Pons (tissue), 1 donor: ENCODE measurements at places on chromosomes 13 and 19.

GRCh38 chr13:83327091-83327490 is 555.2 kb downstream of the SLITRK1 start:
- no peak for DNase-seq

- no peak for DNase-seq
Measured at GRCh38 chr13:21011378-21011777, 50.0 kb downstream of the LATS2 start.

GRCh38 chr13:53050151-53050550 is 21.5 kb downstream of the OLFM4 start:
- no peak for DNase-seq

DNA sequence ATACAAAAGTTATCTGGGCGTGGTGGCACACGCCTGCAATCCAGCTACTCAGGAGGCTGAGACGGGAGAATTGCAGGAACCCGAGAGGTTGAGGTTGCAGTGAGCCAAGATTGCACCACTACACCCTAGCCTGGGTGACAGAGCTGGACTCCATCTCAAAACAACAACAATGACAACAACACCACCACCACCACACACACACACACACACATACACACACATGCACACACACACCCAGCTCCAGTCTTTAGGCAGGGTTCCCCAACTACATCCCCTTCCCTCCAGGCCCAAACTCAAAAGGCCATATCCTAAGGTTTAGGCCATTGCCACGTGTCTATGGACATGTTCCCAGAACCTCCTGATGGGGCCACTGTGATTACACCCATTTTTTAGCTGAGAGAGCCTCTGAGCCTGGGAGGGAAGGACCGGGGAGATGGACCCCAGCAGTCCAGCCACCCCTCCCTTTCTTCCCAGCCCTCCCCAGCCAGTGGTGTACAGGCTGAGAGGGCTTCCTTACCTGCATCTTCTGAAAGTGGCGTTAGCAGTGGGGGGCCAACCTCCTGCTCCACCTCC is 9.0 kb upstream of the DMWD start:
- no peak for DNase-seq

DNA sequence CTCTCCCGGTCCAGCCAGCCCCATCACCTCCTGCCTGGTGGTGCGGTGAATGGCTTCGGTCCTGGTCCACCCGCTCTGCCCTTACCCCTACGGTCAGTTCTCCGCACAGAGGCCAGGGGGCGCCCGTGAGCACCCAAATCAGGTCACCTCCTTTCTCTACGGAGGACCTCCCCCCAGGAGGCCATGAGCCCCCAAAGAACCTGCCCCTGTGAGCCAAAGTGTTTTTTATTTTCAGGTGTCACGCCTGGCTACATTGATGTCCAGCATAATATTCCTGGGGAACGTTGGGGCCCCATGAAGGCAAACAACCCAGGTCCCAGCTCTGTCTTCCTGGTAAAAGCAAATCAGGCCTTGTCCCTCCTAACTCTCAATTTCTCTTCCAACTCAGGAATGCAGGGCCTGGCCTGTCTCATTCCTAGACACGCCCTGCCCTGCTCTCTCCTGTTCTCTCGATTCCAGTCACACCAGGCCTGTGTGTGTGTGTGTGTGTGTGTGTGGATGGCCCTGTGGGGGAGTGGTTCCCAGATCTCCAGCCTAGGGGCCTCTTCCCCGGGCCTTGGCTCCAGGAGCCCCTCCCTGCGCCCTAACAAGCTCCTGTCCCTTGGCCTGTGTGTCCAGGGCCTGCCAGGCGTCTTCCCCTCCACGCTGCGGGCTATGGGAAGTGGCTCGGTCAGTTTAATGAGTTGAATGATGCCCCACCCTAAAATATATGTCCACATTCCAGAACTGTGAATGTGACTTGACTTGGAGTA is 9.7 kb upstream of the GIPC1 start:
- DNase-seq = no peak

DNA sequence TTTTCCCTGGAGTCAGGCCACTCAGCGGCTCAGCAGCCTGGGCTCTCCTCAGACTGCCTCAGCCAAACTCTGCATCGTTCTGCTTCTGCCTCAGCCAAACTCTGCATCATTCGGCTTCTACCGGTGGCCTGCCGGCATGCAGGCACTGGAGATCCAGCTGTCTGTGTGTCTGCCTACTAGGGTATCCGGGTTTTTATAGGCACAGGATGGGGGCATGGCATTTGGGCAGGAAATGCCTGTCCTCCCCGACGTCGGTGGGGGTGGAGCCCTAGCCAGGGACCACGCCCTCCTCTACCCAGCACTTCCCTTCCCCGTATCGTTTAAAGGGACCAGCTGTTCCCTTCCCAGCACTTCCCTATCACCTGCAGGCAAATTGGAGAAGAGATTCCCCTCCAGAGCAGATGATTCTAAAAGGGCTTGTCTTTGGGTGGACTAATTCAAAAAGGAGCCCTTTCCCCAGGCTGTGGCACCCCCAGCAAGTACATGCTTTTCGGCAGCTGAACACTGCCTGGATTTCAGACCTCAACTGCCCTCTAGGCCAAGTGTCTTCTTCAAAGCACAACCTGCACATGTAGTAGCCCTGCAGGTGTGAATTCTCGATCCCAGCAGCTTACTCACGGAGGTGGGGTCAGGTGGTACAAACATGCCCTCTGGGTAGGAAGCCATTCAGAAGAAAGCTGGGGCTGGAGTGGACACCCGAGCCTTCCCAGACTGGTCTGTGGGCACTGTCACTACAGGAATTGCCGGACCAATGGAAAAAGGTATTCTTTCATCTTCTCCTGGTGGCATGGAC is 25.4 kb upstream of the GPR12 start:
- DNase-seq = no peak

DNA sequence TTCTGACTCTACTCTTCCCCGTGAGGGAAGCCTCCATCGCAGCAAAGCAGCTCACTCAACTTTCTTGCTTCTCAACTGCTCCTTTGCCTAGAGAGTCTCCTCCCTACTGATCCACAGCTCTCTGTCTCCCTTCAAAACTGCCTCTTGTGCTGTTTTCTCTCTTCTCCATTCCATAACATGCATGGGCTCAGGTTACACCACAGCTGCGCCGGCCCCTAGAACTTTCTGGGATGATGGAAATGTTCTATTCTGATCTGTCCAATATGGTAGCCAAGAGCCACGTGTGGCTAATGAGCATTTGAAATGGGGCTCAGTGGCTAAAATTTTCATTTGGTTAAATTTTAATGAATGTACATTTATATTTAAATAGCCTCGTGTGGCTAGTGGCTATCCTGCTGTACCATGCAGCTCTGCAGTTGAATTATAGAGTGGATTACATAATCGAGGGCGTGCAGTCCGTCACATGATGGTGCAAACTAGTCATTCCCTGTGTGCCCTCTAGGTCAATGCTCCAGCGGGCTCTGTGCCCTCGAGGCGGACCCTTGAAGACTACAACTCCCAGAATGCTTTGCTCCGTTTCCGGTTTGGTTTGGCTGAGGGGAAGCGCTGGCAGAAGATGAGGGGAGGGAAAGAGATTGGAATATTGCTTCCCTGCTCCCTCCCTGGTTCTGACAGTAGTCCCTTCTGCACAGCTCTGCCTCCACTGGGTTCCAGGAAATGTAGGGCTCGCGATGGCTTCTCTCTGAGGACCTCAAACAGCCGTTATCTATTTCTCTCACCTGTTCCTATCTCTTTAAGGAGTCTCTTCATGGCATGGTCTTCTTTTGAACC is 109.8 kb downstream of the CACNA1A start:
- peak; percentile 48 for DNase-seq

GRCh38 chr19:18102916-18103542 is 5.5 kb downstream of the MAST3 start:
- DNase-seq = no peak

DNA sequence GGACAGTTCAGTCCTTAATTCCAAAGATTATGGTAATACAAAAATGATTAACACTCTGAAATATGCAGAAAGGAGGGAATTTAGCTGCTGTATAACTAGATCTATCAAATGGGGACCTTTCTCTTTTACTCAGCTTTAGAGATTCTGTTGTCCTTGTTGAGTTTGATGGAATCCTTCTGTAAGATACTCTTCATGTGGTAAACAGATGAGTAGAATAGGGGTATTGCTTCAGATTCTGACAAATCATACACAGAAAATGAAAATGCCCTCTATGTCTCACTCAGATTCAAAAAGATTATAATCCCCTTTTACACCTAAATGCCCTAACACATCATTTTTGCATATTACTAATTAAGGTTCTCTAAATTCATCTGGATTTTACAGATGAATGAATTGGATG is 50.7 kb downstream of the ARHGAP35 start:
- DNase-seq = no peak

GRCh38 chr13:78620936-78621470 is 17.7 kb upstream of the POU4F1 start:
- DNase-seq = no peak

GRCh38 chr13:94860981-94861407 is 148.6 kb upstream of the SOX21 start:
- no peak for DNase-seq

GRCh38 chr13:33227927-33228647 is 57.5 kb downstream of the STARD13 start:
- no peak for DNase-seq

DNA sequence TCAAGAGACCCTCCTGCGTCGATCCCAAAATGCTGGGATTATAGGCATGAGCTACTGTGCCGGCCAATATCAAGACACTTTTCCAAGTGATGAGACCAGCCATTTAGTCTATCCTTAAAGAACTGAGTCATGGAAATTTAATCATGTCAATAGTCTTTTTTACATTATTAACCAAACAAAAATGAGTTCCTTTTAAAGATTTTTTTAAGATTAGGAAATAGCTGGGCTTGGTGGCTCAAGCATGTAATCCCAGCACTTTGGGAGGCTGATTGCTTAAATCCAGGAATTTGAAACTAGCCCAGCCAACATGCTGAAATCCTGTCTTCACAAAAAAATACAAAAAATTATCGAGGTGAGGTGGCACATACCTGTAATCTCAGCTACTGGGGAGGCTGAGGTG is 16.7 kb upstream of the ZNF564 start:
- no peak for DNase-seq

GRCh38 chr13:108263621-108264355 is 5.7 kb upstream of the TNFSF13B start:
- DNase-seq = no peak

- DNase-seq = no peak
Measured at GRCh38 chr13:40801255-40802217, 12.1 kb downstream of the SLC25A15 start.

DNA sequence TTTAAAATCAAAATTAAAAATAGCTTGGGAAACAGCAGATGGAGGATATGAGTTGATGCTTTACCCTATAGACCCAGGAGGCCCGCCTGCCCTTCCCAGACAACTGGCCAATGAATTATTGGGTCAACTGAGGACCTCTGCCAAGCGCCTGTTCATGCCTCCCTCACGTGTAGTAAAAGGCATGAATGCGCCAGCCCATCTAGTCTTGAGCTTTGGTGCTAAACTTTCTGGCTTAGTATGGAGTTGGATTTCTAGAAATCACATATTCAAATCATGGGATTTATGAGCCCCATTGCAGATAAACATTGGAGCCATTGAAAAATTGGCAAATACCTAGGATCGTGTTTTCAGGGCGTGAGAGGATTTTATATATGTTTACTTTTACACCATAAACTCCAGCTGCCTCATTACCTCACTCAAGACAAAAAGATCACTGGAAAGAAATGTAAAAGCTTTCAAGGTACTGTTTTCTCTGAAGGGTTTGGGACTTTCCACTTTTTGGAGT is 47.1 kb downstream of the COL4A2 start:
- no peak for DNase-seq

DNA sequence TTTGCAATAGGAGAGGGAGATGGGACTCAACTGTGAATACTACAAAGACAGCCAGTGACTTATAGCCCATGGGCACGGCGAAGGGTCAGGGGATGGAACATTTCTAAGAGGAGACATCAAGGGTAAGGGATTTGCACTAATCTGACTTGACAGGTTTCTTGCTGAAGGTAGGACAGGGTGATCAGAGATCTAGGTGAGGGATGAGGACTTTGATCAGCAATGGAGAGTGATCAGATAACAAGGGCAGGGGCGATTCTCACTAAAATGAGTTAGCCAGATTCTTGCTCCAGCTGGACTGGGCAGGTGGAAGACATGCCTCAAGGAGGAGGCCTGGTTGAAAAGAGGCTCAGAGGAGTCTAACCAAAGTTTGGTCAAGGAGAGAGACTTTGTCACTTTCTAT is 209.2 kb downstream of the SLC7A1 start:
- no peak for DNase-seq

GRCh38 chr13:39257642-39258041 is 219.4 kb downstream of the NHLRC3 start:
- DNase-seq = no peak

DNA sequence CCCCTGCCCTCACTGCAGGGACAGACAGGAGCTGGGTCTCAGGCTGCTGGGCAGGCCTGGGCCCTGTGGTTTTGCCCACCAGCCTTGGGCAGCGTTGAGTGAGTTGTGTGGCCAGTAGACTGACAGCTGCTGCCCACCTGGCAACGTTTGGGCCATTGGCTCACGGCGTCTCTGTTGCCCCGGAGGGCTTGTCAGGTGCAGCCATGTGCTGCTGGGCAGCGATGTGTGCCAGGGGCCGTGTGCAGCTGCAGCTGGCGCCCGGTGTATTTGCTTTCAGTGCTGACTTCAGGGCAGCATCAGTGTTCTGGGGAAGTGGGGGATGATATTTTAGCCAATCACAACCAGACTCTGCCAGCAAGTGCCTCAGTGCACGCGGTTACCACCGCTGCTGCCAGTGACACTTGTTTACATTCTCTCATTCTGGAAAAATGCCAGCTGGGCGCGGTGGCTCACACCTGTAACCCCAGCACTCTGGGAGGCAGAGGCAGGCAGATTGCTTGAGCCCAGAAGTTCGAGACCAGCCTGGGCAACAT is 10.6 kb downstream of the FZR1 start:
- no peak for DNase-seq

DNA sequence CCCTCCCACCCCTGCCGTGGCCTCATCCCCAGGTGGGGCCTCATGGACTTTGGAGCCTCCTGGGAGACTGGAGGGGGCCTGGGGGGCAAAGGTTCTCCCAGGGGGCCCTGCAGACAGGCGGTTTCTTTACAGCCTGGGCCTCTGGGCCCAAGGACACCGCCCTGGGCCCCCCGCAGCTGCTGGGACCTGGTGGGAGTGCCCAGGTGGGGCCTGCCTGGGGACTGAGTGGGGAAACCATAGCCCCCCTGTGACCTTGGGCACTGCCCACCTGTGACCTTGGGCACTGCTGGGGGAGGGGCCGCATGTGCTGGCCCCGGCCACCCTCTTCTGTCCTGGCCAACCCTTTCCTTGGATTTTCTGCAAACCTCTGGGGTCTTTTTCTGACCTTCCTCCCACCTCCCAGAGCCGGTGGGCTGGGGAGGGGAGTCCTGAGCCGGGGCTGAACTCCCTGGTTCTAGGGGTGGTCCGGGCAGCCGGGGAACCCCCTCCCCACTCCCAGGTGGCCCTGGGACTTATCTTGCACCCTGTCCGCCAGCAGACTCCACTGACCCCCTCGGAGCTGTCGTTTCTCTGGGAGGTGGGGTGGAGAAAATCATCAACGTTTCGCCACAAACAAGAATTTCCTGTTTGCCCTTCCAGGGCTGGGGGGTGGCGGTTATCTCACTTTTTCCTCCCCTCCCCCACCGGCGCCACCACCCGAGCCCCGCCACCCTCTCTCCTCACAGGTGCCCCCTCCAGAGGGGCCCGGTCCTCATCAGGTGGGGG is 27.0 kb downstream of the ARID3A start:
- DNase-seq = no peak
